Iris pigment epithelial cell (primary cell): ENCODE measurements at places on chromosomes 12 and 14.
A peak's percentile ranks its signal among the peaks of the same experiment; 100 is the strongest.

DNA sequence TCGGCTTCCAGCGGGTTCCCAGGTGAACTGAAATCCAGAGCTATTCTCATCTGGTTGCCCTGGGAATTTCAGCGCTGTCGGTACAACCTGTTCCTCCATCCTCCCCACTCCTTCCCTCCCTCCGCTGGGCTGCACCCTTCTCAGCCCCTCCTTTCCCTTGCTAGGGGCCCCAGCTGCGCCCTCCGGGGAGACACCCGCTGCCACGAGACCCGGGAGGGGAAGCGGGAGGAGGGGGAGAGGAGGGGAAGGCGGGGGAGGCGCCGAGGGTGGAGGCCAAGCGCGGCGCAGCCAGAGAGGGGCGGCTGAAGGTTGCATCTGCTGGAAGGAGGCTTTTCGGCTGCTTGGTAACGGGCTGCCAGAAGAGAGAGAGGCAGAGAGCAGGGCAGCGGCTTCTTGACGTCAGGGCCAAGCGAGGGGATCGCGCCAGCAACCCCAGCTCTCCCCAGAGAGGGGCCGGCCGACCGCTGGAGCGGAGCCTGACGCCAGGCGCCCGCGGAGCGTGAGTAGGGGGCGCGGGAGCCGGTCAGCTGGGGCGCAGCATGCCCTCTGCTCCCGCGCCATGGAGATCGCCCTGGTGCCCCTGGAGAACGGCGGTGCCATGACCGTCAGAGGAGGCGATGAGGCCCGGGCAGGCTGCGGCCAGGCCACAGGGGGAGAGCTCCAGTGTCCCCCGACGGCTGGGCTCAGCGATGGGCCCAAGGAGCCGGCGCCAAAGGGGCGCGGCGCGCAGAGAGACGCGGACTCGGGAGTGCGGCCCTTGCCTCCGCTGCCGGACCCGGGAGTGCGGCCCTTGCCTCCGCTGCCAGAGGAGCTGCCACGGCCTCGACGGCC, at the start of gene KCNA5:
TSS of gene KCNA5 (plus strand) at position 291 of the 831 bp plus-strand sequence. CDS start at position 560, 269 bp downstream.
- no peak for DNase-seq

- DNase-seq: no peak
These were observed 125.0 kb downstream of the PTPN11 start for GRCh38 chr12:112543751-112544150.

DNA sequence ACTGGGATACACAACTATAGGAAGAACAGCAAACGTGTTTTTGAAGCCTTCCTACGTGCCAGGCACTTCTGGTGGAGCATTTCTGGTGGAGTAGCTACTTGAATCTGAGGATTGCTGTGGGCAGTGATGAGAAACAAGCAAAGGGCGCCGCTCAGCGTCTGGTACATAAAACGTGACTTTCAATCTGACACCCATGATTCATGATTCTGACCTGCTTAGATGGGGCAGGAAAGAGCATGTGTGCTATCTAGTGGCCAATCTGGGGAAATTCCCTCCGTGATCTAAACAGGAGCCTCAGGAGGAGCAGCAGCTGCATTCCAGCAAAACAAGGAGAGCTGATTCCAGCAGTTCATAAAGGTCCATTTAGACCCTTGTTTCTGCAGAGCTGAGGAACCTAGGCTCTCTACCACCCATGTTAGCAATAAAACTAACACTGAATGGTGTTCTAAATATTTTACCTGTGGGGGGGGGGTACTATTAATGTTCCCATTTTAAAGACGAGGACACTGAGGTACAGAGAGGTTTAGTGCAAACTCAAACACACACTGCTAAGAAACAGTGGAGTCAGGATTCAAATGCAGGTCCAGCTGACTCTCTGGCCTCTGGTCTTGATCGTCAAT, 37.8 kb downstream of the PAH start:
- peak; percentile 67 for DNase-seq

DNA sequence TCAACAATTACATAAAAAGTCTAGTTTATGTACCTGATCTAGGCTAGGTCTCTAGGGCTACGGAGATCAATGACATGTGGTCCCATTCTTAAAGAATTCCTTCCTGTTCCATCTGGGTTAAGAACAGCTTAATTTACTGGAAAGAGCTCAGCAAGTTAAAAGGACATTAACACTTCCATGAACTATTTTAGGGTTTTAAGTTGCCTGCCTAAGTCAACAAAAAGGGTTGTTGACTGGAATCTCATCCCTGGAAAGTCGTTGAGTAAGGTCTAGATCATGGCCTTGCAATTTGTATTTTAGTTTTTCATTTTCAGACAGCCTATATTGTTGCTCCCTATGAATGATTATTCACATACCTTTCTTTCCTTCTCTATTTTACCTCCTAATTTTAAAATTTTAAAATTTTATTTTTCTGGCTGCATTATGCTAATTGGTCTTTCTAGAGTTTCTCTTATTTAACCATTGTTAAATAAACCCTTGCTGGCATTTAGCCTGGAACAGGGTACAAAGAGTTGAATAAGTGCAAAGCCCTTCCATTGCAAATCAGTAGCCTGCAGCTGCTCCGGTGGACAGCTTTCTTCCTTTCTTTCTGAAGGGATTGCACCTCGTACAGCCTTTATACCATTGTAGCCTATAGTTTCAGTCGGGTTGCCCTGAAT, 66.3 kb downstream of the VRK1 start:
- DNase-seq: no peak

DNA sequence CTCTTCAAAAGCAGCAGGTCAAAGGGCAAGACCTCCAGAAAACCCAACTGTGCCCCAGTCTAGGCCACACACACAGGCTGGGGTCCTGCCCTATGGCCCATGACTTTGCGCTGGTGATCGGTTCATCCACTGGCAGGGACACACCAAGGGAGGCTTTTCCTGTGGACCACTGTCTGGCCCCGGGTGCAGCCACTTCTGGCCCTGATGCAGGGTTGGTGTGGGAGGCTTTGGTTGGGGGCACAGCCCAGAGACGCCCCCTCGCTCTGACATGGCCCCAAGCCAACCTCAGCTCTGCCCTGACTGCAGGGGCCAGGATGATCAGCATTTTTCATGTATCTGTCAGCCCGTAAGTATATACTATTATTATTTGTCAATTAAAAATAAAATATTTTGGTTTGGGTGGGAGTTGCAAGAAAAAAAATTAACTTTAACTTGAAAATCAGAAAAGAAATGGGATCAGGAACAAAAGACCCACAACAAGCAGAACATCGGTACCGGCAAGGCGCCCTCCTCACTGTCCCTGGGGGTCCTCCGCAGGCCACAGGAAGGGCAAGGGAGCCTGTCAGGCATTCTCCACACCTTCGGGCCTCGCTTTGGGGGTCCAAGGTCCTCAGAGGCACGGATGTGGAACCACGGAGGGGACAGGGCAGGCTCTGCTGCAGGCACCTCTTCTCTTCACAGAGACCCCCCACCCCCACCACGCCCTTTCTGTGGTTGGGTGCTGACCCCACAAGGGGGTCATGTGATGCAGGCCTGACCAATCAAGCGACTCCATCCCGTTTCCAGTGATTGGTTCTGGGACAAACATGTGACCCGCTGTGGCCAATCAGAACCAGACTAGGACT, 181.5 kb upstream of the SFSWAP start:
- DNase-seq: no peak

DNA sequence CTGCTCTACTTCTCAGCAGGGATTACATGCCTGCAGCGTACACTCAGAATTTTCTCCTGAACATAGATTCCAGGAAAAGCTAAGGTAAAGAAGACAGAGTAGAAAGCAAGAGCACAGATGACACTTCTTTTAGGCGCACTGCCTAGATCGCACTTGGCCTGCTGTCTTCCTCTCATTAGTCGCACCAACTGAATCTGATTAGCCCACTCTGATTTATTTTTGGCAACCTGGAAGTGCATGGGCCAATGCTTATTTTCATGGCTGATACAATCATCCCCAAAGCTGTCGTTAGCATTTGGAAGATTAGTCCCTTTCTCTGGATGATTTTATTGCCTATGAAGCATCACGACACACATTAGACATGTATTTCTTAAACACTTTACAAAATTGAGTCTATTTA, 152.5 kb downstream of the PTPRO start:
- DNase-seq: no peak

DNA sequence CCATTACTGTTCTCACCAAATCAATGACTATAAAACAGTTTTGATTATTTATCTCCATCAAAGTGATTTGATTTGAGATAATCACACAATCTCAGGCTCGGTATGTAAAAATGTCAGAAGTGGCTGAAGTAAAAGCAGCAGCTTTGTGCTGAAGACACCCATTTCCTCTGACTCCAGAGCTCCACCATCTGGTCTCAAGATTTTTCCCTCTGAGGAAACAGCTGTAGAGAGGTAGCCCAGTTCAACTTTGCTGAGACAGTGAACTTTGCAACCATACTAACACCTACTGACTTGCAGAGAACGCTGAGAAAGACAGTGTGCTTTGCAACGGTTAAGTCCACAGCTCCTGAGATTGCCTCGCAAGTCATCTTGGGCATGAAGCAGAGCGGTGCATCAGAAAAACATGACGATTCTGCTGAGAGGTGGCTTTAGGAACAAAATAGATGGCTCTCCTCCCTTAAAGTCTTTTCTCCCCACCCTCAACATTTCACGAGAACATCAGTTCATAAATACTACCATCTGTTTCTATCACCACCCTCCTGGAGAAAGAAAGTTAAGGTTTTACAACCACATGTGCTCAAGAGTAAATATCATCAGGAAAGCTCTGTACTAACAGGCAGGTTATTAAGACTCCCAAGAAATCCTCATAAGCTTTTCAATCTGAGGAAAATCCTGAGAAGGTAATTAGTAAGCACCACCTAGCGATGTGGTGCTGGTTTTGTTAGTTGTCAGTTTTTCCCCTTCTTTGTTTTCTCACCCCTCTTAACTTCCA, 34.8 kb downstream of the HIGD1C start:
- DNase-seq: peak; percentile 77

GRCh38 chr12:113862590-113863454, 103.3 kb downstream of the RBM19 start:
- peak; percentile 79 for DNase-seq

- no peak for DNase-seq
These were observed 189.5 kb upstream of the NTF3 start for GRCh38 chr12:5242440-5242839.

DNA sequence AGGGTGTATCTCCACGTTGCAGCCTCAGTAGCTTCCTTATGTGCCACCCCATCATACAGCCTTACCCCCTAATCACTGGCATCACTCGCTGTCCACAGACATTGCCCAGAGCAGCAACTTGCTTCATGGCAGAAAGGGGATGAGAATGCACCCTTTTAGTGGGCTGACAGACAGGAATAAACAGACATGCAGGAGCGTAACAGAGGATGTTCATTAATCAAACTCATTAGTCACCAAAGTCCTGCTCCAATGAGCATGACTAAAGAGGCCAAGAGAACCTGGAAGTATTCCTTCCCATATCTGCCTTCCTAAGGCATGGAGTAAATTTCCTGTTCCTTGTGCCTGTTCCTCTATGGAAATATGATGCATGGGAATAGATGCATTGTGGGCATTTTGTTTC, 197.0 kb downstream of the PHLDA1 start:
- no peak for DNase-seq

DNA sequence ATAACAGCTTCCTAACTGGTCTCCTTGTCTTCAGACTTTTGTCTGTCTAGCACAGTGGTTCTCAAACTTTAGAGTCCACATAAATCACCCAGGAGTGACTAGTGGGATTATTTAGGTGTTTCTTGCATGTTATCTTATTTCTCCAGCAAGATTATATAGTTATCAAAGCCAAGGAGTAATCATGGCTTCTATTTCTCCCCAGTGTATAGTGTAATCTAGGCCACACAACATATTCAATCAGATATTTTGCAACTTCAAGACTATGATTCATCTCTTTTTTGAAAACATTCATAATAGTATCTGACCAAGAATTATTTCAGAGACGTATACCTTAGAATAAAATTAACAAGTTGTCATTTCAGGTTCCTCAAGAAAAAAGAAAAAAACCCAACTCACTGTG, 131.9 kb downstream of the CEP83 start:
- DNase-seq: peak; percentile 65

DNA sequence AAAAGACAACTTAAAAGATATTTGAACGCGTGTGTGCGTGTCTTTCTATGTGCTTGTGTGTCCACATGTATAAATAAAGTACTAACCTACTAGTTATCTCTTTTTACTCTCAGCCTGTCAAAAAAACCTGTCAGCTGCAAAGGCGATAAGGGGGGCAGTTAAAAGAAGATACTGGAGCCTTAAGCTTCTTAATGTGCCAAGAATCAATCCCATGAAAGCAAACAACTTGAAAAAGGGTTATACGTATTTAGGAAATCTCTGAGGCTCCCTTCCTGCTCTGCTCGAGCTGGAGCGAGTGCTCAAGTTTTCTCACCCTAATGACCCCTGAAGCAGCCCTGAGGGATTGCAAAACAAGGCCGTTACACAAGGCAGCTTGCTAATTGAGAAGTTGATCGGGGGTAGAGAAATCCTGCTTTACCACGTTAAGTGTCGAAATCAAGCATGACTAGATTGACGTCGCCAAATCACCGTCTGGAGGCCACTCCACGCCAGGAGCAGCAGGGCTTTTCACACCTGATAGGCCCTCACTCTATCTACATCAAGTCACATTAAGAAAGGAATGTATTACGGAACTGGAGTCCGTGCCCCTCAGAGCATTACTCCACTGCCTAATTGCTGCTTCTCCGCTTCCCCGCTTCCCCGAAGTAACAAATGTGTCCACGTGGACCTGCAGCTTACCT, 32.4 kb downstream of the LMO3 start:
- peak; percentile 68 for DNase-seq

GRCh38 chr14:103650213-103650612, 21.2 kb downstream of the KLC1 start:
- no peak for DNase-seq

DNA sequence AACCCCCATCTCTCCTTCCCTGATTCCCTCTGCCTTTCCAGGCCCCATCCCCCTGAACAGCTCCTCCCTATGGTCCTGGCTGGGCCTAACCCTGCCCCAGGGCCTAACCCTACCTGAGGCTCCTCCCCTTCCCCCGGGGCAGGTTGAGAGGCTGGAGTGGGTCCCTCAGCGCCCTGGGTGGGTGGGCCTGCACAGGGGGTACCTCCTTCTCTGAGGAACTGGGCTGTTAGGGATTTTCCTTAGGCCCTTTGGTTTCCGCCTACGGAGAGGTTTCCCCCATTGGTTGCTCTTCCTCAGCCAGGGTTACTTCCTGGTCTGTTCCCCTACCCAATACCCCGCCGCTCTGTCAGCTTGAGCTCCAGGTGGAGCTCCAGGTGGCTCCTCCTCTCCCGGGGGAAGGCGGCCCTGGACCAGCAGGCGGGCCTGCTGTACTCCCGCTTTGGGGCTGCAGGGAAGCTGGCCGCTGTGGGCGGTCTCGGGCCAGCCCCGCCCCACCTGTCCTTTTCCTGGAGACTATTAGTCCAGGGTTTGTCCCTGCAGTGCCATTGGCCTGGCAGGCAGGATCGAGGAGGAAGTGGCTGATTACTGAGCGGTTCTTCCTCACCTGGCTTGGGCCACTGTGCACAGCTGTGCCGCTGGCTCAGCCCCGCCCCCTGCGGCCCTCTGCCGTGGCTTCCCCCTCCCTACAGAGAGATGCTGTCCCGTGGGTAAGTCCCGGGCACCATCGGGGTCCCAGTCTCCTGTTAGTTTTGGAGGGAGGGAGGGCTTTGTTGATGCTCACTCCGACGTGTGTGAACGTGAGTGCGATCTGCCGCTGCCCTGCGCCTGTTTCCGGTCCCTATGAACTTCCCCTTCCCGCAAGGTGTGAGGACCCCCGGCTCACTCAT, 2.5 kb downstream of the C12orf57 start:
- no peak for DNase-seq
